ENCODE measurements at places on chromosomes 16 and 17.

DNA sequence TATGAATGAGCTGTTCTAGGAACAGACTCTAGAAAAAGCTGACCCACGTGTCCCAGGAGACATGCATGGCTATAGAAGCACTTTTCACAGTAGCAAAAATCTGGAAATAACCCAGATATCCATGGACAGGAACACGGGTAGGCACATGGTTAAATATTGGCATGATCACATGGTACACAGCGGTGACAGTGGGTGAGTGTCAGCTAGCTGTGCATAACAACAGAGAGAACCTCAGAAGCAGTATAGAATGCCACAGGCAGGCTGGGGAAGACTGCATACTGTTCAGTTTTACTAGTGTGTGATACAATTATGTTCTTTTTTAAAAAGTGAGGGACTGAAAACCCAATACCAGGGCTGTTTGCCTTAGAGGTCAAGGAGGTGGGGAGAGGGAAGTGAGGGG is 31.4 kb downstream of the EPN2 start:
- DNase-seq, result no peak

DNA sequence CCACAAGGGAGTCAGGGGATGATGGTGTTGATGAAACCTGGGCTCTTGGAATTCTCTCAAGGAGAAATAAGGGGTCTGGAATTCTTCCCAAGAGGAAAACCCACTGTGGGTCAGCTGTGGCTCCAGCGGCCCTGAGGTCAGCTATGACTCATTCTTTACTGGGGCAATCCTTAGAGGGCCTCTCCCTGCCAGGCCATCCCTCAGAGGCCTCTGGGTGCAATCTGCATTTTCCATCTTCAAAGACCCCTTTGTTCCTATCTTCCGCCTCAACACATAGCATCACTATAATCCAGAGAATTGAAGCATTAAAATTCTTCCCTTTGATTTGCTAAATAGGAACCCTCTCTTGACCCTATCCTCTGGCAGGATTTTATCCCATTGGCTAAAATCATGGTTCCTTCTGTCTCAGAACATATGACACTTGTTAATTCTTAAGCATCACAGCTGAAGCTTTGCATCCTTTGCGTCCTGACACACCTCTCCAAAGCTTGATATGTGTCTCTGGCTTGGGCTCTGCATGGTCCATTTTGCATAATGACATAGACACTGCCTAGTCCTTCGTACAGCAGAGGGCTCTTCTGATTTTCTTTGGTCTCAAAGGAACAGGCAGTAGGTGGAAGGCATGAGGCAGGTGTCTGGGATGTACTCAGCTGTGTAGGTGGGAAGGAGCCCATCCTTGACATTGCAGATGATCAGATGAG is 4.4 kb upstream of the KRT37 start:
- DNase-seq, result no peak

DNA sequence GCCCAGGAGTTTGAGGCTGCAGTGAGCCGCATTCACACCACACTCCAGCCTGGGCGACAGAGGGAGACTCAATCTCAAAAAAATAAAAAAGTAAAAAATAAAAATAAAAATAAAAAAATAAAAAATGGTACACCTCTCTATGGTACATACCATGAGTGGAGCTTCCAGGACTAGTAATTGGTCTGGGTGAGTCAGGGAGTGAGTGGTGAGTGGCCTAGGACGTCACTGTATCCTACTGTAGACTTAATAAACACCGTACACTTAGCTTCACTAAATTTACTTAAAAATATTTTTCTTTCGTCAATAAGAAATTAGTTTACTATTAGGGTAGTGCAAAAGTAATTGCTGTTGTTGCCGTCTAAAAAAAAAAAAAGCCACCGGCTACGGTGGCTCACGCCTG is 9.0 kb downstream of the CDH5 start:
- DNase-seq, result no peak

GRCh38 chr17:17061516-17061915 is 19.3 kb downstream of the MPRIP start:
- DNase-seq, result no peak

- DNase-seq, result no peak
These were observed 121.4 kb downstream of the C16orf78 start for GRCh38 chr16:49494891-49495566.

GRCh38 chr16:86899757-86900156 is 321.4 kb downstream of the FOXL1 start:
- DNase-seq, result no peak

GRCh38 chr16:89842471-89843408 is 14.5 kb downstream of the SPIRE2 start:
- no peak for DNase-seq
